T-helper 1 cell (primary cell): ENCODE measurements at places on chromosomes 1 and 21.

GRCh38 chr1:39098546-39099250 lies 72.5 kb downstream of the NDUFS5 start:
- DNase-seq = peak; percentile 42

- DNase-seq = peak; percentile 8
Observed at GRCh38 chr1:2787163-2787911, 14.2 kb downstream of the TTC34 start.

GRCh38 chr1:50080904-50081586 lies 27.7 kb upstream of the ELAVL4 start:
- no peak for DNase-seq

DNA sequence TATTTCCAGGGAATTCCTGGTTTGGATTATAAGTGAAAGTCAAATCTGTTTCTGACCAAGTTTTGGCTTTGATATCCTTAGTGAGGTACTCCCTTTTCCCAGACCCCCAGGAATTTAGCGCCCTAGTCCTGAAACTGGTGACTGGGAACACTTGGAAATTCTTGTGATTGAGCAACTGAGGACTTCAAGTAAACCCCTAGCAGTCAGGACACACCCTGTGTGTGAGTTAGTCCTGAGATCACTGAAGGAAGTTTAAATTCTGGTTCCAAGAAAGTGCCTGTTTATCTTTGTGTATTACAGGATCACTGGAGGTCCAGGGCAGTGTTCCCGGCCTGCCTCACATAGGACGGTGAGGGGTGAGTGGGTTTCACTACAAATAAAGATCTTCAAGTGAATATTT lies 95.1 kb upstream of the F3 start:
- no peak for DNase-seq

DNA sequence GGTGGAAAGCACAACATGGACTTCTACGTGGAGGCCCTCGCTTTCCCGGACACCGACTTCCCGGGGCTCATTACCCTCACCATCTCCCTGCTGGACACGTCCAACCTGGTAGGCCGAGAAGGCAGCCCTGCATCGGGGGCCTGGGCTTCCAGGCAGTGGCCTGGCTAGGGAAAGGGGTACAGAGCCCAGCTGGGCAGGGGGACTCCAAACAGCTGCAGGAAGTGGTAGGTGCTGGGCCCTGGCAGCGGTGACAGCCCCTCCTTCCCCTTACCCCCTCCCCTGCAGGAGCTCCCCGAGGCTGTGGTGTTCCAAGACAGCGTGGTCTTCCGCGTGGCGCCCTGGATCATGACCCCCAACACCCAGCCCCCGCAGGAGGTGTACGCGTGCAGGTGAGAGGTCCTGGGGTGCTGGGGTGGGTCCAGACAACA lies 30.0 kb upstream of the PADI6 start:
- DNase-seq = no peak
